ENCODE measurements at places on chromosomes 2 and 18.

GRCh38 chr18:54086863-54087262 is 137.6 kb downstream of the MBD2 start:
- no peak for DNase-seq

GRCh38 chr2:60488291-60488690 is 65.2 kb downstream of the BCL11A start:
- no peak for DNase-seq

DNA sequence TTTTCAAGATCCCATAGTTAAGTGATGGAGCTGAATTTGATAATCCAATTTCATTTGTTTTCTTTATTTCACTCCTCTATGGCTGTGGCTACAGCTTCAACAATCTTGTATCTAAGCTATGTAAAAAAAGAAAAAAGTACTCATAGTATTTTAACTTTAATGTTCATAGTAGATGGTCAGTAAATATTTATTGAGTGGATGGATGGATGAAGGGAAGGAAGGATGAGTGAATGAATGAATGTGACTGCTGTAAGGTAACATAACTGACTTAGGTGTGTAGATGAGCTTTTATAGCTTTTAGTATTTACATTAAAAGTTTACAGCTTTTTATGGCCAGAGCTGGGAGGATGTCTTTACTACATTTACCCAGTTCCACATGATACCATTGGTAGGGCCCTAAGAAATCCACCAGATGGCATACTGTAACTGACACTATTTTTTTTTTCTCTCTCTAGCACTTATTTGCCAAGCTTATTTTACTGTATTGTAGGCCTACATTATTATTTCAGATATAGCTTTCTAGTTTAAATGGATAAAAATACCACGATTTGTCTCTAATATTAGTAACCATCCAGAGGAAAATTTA is 13.4 kb upstream of the HRH4 start:
- DNase-seq, result no peak

GRCh38 chr2:159211447-159212396 is 74.8 kb downstream of the WDSUB1 start:
- no peak for DNase-seq

- DNase-seq, result no peak
Measured at GRCh38 chr18:75625966-75626365, 198.5 kb upstream of the SMIM21 start.

DNA sequence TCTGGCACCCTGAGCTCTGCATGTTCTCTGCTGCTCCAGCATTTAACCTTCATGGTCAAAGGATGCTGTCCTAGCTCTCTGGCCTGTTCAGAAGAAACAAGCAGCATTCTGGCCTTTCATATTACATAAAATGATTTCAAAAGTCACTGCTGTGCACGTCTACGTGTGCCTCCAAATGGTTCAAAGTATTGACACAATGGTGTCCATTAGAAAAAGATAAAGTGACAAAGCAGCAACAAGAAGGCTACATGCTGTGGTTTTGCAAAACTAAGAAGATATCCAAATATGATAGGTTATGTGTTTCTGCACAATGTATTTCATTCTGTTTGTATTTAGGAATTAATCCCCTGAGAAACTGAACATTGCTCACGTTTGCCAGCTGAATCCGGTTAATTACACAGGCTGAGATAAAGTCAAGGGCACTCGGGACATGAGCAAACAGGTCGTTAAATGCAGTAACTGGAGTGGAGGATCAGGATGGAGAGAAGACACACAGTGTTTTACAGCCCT is 258.5 kb downstream of the DOK6 start:
- DNase-seq, result no peak

DNA sequence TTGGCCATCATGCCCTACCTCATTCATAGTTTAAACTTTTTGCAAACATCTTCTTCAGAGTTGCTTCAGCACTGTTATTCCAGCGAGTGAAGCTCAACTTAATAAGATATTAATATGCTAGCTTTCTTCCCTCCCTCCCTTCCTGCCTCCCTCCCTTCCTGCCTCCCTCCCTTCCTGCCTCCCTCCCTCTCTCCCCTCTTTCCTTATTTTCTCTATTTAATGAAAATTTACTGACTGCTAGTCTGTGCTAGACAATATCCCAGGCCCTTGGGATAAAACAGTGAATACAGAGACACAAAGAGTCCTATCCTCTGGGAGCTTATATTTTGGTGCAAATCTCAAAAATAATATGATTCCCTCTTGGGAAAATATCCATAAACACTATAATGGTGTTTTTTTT is 42.9 kb downstream of the DOCK10 start:
- DNase-seq, result no peak

DNA sequence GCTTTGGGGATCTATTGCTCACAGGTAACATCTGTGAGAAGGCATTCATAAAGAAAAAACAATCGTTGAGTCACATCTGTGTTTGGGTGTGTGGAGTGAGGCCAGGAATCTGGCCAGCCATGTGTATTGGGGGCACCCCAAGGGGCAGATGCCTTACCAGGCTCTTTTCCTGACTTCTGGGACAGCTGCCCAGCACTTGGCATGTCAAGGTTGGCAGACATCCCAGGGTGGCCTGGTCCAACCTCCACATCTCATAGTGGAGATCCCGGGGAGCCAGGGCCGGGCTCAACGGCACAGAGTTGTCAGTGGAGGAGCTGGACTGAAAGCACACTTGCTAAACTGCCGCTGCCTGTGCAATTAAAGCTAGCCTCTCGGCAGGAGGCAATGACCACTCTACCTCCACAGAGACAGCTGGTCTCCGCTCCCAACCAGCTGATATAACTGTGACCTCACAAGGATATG is 75.3 kb upstream of the MGAT4A start:
- DNase-seq, result no peak

DNA sequence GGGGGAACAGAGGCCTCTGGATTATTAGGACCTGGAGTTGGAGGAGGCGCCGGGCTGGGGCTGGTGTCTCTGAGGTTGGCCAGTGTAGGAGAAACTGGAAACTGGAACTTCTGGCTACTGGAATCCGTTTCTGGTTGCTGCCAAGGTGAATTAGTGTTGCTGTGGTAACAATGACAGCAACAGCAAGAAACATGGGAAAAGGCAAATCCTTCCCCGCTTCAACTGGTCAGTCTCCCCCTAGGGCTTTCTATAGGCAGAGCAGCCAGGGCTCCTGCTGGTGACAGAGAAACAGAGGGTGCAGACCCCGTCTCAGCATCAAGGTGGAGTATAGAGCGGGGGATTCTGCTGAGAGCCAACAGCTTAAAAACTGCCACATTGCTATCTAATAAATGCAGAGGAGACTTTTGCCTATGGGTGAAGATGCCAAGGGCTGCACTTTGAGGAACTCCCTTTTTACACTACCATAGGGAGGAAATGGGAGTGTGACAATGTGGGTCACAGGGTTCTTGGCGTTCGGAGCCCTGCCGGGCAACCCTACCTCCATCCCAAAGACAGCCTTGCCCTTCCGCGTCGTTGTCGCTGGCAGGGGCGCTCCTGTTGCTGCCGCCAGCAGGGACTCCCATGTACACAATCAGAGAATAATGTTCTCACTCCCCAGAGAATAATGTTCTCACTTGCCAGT is 81.4 kb upstream of the CABLES1 start:
- no peak for DNase-seq

DNA sequence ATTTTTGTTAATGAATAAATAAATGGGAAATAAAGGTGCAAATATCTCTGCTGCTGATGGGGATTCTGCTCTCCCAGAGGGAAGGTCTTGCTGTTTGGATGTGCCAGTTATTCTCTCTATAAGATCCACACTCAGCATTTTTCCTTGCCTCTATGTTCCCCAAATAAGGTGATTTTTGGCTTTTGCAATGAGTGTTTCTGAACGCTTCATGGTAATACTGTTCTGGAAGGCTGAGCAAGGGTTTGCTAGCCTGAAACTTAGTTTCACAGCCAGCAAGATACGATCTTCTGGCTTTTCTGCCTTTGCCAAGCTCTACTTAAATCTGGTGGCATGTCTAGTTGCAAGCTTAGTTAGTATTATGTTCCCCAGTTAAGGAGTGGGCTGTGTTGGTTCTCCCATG is 114.6 kb downstream of the LPIN1 start:
- no peak for DNase-seq

DNA sequence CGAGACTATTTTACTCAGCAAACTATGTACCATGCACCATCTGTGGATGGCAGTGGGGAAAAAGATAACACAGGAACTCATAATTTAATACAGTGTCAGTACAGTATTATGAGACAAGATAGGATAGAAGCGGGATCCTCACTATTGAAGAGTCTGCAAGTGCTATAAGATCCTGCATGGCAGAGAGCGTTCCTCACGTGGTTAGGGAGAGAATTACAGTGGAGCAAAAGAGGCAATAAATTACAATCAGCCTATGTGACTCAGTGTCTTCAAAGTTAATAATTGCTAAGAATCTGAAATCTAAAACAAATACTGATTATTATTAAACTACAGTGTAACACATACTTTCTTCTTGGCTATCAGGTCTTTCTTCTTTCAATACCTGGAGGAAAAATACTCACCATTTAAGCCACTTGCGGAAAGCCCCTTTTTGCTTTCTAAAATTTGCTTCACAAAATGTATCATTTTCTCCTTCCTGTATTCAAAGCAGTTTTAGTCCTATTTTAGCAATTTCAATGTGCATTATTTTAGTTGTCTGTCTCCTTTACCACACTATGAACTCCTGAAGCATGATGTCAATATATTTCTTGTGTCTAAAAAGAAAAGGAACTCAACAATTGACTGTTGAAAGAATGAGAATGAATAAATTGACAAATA is 342.9 kb downstream of the SPAG16 start:
- no peak for DNase-seq

DNA sequence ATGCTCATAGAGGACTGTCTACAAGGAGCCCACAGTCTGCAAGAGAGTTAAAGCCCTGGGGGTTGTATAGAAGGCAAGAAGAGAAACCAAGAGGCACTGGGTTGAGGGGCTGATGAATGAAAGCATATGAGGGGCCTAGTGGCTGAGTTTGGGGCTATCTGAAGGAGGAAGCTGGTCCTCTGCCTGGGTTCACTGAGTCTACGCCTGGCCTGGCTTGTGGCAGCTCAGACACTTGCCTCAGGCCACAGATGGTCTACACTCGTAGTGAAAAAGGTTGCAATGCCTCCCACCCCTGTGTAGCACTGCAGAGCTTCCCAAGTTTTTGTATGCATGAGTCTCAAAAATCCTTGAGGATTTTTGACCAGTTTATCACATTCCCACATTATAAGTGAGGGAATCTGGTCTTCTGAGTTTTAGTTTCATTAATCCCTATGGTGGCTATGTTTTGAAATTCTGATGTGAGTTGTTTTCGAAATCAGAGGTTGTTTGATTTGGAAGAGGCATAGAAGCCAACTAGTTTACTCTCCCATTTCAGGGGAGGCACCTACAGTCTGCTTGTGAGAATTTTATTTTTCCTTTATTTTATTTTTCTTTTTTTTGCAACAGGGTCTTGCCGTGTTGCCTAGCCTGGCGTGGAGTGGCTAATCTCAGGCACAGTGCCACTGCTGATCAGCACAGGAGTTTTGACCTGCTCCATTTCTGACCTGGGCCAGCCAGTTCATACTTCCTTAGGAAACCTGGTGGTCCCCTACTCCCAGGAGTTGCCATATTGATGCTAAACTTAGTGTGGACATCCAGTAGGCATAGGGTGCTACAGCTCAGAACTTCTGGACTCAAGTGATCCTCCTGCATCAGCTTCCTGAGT is 10.0 kb downstream of the MYCN start:
- no peak for DNase-seq

GRCh38 chr18:54880395-54881105 is 52.3 kb downstream of the RAB27B start:
- DNase-seq, result no peak

DNA sequence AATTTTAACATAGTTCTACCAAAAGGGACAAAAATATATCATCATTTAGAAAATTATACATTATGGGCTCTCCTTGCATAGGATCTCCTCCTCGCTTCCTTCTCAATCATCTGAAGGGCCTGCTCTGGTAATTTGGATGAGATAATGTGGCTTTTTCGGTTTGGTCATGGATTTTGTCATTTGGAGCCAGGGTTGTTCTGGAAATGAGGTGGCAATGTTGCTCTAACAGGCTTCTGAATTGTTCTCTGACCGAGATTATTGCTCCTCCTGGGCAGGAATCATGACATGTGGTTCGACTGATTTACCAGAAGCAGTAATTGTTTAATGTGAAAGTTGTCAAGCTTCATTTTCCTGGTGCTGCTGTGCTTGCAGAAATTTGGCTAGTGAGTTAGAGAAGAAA is 194.7 kb upstream of the ERBB4 start:
- no peak for DNase-seq

DNA sequence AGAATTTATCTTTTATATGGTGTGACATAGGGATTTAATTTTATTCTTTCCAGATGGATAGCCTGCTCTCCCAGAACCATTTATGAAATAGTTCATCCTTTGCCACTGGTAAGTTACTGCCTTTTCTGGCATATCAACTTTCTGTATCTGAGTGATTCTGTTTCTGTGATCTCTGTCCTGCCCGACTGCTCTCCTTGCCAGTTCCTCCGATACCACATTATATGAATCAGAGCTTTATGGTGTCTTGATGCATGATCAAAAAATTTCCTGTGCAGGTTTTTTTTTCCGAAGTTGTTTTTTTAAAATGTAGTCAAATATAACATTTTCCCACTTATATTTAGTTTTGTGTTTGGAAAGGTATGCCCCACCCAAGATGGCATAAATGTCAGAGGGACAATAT is 242.5 kb downstream of the CYP26B1 start:
- DNase-seq, result no peak

- no peak for DNase-seq
Measured at GRCh38 chr2:30799366-30799765, 7.9 kb downstream of the CAPN13 start.

GRCh38 chr2:232315049-232315922 is 63.3 kb upstream of the ALPP start:
- DNase-seq, result peak; percentile 53

- no peak for DNase-seq
Measured at GRCh38 chr2:42045848-42046748, 1.7 kb upstream of the PKDCC start.

- peak; percentile 85 for DNase-seq
Measured at GRCh38 chr2:27683390-27684071, 19.8 kb downstream of the SLC4A1AP start.

DNA sequence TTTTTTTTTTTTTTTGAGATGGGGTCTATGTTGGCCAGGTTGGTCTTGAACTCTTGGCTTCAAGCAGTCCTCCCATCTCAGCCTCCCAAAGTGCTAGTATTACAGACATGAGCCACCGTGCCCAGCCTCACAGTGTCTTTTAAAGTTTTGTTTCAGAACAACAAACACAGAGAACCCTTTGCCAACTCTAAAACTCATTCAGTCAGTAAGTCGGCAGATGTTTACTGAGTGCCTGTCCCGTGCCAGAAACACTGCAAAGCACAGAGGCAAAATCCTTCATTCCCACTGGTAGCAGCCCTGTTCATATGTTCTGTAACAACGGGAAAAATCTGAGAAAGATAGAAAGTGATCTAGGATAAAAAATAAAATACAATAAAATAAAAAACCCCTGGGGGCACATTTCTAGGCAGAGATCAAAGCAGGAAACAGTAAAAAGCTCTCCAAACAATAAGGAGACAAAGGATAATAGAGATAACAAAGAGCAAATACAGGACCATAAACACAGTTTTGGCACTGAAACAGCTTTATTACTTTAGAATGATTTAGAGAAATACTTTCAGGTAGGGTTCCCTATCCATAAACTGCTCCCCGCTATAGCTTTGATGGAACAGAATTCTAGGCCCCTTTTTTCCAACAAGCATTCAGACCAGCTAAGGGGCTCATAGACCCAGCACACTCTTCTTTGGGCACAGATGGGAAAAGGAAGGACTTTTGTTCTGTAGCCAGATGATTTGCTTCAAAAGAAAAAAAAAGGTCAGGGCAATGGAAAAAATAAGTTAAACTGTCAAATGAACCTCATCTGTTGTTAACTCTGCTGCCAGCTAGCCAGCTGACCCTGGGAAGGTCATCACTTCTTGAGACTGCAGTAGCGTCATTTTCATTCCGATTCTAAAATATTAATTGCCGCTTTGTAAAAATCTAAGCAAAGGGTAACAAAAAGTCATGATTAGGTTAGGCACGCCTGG is 212.3 kb downstream of the CDH20 start:
- DNase-seq, result no peak
